HL-60 (cell line): ENCODE measurements at places on chromosomes 1 and 21.
A peak's percentile ranks its signal among the peaks of the same experiment; 100 is the strongest.

DNA sequence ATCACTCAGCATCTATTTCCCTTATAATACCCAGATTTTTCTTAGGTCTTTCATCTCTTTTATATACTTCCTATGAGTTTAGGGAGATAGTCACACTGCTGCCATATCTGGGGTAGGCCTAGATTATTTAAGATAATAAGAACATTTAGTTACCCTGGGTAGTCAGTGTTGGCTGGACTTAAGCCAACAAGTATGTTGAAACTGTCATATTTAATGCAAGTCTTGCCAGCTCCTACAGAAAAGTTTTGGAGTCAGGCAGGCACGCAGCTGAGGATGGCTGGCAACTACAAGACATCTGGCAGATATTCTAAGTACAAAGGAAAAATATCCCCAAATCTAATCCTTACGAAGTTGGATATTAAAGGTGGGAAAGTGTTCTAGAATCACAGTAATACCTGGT, 19.2 kb upstream of the DEPDC1 start:
- DNase-seq = no peak

- no peak for DNase-seq
Observed at GRCh38 chr1:3363023-3363422, 91.4 kb upstream of the ARHGEF16 start.

- DNase-seq = no peak
Observed at GRCh38 chr1:180268556-180269075, 38.6 kb downstream of the LHX4 start.

GRCh38 chr1:92037400-92037799, 7.6 kb downstream of the EPHX4 start:
- no peak for DNase-seq

DNA sequence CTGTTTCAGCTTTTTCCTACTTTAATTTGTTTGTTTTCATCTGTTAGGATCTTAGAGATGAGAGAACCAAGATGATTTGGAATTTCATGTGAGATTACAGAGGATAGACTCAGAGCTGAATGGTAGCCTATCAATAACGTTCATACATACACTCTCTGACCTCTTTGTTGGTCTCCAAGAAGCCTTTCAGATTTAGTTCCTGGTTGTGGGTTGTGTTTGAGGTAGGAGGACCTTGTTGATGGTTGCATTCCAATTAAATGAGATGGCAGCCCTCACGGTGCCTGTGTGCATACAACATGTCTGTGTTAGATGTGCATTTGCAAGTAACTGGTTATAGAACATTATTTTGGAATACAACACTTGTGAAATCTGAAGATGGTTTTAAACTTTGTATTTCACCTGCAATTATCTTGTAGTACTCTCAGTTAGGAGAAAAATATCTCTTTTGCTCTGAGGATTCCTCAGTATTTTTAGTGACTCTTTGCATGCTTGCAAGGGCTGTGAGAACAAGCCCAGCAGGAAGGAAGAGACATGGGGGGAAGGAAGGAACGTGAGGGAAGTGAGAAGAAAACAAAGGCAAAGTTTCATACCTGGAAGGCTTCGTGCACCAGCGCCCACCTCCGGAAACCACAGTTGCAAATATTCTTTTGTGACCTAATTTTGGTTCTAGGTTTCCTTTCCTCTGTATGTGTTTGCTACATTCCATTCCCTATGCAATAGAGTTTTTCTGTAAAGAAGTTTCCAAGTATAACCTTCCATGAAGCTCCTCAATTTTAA, 291.8 kb downstream of the DISC1 start:
- DNase-seq = no peak

DNA sequence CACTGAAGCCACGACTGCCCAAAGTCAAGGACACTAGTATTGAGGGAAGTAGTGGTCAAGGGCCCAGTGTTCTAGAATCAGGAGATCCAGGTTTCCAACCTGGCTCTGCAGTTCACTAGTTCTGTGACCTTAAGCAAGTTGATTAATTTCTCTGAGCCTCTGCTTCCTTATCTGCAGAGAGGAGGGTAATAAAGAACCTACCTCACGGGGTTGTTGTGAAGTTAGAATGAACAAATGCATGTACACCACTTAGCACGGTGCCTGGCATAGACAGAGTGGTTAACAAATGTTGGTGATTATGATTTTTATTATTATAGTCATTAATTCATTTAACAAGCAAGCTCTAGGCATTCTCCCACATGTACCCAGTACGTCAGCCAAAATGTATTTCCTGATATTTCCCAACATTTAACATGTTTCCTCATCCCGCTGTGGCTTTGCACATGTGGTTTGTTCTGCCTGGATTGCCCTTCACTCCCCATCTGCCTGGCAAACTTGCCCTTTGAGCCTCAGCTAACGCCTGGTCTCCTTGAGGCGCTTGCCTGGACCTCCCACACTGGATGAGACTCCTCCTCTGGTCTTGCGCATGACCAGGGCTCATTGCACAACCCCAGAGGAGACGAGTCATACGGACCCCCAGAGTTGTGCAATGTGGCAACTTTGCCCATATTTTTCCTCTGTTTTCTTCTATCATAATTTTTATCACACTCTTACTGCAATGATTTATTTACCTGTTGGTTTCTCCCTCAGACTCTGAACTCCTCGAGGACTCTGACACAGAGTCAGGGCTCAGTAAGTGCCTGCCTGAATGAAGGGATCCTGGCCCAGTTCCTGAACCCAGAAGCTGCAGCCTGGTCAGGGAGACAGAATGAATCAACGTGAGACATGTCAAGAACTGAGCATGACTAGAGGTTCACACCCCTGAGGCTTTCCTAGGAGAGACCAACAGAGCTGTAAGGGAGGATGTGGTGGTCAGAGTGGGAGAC, 20.7 kb upstream of the MFSD2A start:
- peak; percentile 99 for DNase-seq

DNA sequence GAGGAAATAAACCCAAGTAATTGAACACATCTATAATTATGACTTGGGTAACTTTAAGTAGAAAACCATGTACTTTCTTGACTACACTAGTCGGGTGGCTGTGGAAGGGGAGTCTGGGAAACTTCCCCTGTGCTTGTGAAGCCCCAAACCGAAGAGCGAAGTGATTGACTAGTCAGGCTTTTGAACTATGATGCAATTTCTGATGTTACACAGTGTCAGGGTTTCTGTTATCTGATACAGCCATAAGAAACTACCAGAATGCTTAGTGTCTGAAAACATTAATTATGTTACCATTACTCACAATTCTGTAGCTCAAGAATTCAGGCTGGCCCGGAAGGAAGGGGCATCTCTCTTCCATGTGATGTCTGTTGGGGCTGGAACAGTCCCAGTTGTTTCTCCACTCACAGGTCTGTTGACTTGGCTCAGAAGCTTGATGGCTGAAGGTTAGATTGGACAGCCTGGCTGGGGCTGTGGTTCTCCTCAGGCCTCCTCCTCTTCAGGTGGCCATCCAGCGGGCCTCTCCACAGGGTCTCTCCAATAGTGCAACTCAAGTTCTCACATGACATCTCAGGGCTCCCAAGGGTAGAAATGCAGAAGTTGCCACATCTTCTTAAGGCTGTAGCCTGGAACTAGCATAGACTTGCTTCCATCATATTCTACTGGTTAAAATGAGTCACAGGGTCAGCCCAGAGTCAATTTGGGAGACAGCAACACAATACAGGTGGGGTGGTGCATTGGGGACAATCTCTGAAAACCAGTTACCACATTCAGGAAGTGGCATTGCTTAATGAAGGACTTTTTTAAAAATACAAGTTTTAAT, 8.3 kb upstream of the C8B start:
- peak; percentile 84 for DNase-seq

GRCh38 chr1:89276690-89277089, 4.0 kb upstream of the GBP5 start:
- DNase-seq = no peak

DNA sequence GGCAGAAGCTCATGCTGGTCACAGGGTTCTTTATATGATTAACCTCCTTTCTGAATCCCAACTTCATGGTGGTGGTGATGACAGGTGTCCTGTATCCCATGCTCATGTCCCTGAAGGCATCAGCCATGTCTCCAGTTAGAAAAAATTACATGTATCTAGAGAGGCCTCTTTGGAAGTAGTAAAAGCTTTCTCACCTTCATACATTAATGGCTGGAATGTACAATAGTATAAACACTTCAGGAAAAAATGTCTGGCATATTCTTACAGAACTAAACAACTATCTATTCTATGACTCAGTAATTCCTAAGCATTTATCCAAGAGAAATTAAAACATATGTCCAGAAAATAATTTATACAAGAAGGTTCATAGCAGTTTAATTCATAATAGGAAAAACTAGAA, 34.0 kb downstream of the ADAM30 start:
- no peak for DNase-seq

DNA sequence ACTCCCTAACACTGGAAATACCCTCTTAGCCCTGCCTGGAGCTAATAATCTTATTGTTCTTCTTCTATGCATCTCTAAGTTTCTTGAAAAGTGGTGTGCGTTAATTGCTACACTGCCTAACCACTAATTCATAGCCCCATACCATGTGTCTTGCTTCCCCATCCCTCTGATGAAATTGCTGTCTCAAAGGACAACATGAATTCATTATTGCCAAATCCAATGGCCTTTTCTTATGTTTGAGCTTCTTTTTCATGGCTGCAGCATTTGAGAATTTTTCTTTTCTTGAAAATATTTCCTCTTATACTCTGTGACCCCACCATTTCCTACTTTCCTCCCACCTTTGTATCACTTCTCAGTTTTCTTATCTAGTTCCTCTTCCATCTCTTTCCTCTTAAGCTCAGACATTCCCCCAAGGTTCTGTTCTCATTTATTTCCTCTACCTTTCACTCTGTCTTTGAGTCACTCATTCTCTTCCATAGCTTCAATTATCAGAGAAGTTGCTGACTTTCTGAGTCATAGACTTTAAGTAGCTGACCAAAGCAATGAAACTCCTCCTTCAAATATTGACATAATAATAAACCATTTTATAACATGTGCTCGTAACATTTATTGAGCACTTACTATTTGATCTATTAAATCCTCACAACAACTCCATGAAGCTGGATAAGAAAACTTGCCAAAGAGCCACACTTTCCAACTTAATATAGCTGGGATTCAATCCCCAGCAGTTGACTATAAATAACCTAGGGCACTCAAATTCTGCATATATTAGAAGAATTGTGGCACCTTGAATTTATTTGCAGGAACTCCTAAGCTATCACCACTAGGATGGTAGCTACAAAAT, 35.5 kb upstream of the ATP6V1G3 start:
- peak; percentile 63 for DNase-seq

DNA sequence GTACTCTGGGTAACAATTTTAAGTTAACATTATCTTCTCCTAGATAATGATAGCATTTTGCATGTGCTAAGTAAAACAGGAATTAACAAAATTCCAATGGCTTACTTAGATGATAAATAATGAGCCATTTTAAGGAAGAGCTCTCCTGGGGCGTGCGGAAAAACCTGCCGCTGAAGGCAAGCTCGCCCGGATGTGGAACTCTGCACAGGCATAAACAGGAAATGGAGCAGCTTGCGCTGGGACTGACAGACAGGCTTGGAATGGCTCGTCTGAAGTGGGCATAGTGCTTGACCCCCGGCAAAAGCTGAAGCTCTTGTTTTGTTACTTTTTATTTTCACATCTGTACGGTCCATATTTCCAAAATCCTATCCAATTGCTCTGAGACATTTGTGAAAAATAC, 169.2 kb downstream of the ZNF281 start:
- no peak for DNase-seq

- DNase-seq = peak; percentile 97
Observed at GRCh38 chr1:26015358-26015757, 6.2 kb upstream of the EXTL1 start.

DNA sequence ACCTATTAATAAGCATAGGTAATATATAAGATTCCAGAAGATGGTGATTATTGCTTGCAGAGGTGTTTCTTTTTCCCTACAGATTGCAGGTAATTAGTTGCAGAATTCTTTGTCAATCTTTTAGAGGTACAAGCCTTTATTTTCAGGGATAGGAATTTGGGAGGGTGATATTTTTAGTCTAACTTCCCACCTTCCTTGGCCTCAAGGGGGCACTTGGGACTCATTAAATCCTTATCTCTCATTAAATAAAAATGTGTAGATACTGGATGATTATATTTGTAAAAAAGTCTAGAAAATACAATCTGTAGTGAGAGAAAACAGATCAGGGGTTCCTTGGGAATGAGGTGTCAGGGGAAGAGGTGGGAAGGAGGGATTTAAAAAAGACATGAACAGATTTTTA, 179.2 kb downstream of the PATJ start:
- DNase-seq = no peak

DNA sequence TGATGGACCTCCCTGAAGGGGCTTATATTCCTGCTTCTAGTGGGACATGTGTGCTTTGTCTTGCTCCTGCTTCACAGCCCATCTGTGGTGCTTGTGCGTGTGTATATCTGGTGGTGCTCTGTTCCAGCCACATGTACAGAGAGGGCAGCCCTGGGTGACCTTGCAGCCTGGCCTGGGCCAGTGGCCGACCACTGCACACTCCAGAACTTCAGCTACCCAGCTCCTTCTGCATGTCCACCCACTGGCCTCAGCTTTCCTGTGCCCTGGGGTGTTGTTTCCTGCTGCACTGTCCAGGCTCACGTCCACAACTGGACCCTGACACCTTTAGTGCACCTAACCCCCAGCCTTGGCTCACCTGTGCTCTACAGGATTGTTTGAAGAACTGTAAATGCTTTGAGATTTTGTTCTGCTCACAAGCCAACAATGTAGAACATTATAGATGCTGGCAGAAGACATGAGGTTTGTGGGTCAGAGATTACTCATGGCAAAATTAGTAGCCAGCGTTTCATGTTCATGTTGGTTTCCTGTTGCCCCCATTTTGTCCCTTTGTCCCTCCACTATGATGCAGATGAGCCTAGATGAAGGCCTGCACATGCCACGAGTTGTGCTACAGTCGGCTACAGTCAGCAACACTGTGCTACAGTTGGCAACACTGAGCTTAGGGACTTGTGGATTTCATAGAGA, 5.3 kb upstream of the S100B start:
- no peak for DNase-seq

DNA sequence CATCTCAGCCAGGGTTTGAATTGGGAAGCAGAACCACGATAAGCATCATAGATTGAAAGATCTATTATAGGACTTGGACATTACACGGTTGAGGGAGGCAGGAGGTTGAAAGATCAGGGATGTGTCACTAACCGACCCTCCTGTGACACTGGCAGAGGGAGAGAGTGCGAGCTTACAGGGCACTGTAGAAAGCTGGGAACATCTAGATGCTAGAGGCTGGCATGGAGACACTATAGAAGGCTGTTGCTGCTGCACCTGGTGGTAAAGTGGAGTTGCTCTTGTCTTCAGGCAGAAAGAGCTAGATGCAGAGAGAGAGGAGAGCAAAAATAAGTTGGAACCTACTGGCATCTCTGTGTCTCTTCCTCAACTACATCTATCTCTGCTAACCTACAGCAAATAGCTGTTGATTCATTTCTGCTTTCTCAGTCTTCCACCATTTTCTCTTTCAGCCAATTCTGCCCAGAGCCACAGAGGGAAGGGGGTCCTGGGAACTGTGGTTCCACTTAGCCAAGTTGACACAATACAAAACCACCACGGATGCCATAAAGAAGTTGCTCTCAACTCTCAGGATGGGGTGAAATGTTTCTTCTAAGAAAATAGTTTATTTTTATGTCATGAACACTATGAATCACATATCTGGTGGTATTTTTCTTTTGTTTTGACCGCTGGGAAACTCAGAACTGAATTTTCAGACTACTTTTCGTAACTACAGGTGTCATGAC, 155.9 kb downstream of the ZNF281 start:
- no peak for DNase-seq

- no peak for DNase-seq
Observed at GRCh38 chr1:225828706-225829345, 18.9 kb downstream of the EPHX1 start.

GRCh38 chr1:230186003-230186863, 119.2 kb downstream of the GALNT2 start:
- DNase-seq = no peak
